ENCODE measurements at places on chromosomes 3 and 15. TPM values are rescaled to one million over a fixed set of nuclear protein-coding genes. Genes with fewer than 3 reads are reported as not detected.

Gene GOLGA6D
- polyA plus RNA-seq, result not detected

Gene SLC22A13
- not detected for polyA plus RNA-seq

Gene STRC
- 0.08 TPM for polyA plus RNA-seq

GRCh38 chr15:66018488-66018797 is 149.2 kb downstream of the RAB11A start:
- no peak for DNase-seq

- no peak for DNase-seq
Observed at GRCh38 chr3:2765002-2765579, 345.1 kb downstream of the IL5RA start.

DNA sequence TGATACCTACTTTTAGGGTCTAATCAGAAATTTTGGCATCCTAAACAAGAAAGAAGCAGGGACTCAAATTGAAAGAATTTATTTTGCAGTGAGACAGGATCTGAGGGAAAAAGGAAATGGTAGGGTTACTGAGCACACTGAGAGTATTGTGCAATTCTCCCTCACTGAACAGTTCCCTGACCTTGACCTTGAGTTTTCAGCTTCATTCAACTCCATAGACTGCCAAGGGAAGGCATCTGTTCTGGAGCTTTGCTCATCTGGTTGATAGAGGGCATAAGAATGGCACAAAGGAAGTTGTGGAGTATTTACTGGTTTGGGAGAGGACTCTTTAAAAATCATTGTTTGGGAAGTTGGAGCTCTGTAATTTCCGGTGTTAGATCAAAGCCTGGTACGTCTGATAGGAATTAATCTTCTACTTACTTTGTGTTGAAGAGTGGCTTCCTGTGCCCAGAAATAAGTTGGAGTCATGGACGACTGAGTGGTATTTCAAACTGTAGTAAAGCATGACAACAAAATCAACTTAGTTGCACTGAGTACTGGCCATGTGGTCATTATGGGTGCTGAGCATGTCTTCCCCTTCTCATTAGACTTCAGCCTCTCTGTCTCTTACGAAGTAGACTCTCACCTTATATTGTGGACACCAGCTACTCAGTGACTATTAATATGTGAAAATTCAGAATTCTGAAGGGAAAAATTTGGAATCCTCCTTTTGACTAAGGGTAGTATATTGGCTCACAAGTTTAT is 40.8 kb downstream of the CLDN1 start:
- no peak for DNase-seq

DNA sequence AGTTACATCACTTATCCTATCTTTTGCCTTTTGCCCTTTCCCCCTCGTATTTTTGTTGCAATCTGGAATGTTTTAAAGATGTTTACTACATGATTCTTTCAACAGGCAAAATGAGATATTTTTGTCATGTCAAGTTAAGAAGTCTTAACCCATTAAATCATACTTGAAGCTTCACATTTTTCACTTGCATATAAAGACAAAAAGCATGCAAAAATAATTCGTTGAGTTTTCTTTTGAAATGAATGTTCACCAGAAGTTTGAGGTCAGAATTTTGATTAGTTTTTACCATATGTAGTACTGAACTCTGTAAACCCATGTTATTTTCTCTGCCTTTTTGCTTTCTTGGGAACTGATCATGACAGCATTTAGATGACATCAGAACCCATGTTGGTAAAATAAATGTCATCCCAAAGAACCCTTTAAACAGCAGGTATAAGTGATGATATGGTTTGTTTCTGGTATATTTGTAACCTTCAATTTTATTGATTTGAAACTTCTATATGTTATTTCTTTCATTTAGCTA is 188.5 kb downstream of the GHSR start:
- DNase-seq, result no peak

Data from naive thymus-derived CD8-positive, alpha-beta T cell (primary cell).